Activated CD4-positive, alpha-beta T cell treated with anti-CD3 and anti-CD28 coated beads, Interleukin-2, amount 10 ng/mL, durations not matched to agents 7 days and 5 days (primary cell): ENCODE measurements at places on chromosomes 7 and 10. TPM values are rescaled to one million over a fixed set of nuclear protein-coding genes. Genes with fewer than 3 reads are reported as not detected.

The ANKRD2 gene
- not detected for total RNA-seq

The OR2A1 gene
- total RNA-seq = 0.17 TPM

The ACSL5 gene
- total RNA-seq = 57.8 TPM

The PTF1A gene
- not detected for total RNA-seq

The HDAC9 gene
- total RNA-seq = 0.22 TPM

The PPP3CB gene
- 48.5 TPM for total RNA-seq

The PGAM2 gene
- not detected for total RNA-seq

The SPDYE1 gene
- total RNA-seq = not detected

DNA sequence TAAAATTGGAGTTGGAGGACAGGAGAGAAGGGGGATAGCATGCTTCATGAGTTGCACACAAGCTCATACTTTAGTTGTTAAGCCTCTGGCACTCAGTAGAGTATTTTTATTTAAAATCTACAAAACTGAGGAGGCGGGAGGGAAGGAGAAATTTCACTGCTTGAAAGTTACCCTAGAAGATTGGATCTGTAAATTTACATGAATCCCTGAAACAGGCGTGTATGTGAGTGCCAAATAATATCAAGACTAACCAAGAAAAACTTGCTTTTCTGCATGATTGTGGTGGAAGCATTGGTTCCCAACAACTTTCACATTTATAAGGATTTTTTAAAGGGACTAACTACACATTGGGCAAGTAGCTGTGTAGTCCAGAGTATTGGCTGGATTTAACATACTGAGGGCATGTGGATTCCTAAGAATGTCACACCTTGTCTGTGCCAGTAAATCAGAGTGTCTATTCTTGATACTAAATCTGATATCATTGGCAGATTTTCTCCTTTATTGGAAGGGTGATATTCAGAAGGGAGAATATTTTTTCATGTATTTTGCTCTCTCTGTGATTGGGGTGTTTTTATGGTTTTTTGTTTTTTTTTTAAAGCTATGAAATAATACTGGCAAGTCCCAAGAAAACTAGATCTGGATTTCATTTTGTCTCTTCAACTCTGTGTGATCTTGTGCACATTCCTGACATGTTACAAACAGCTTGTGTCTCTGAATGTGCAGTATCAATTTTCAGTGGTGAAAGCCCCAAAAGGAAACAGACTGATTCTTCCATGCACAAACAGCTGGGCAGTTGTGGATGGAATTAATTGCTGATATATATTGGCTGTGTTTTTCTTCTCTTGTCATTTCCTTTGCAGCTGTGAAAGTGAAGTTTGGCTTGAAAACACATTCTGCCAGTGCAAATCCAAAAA lies 67.2 kb downstream of the ADD3 start:
- no peak for DNase-seq

- no peak for DNase-seq
Observed at GRCh38 chr10:30357075-30357801, 8.2 kb upstream of the MTPAP start.

DNA sequence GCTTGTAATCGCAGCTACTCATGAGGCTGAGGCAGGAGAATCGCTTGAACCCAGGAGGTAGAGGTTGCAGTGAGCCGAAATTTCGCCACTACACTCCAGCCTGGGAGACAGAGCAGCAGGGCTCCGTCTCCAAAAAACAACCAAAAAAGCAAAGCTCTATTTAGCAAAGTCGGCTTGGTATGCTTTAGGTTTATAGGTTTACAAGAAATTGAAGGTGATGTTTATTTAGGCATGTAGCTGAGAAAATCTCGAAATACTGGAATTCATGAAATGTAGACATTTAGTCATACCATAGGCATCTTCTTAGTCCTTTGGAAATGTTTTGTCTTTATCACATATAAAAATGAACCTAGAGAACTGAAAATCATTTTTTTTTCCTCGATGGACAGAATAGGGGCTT lies 453.8 kb upstream of the ANKRD30A start:
- DNase-seq = no peak

GRCh38 chr10:5809527-5810154 lies 3.6 kb downstream of the GDI2 start:
- DNase-seq = no peak

DNA sequence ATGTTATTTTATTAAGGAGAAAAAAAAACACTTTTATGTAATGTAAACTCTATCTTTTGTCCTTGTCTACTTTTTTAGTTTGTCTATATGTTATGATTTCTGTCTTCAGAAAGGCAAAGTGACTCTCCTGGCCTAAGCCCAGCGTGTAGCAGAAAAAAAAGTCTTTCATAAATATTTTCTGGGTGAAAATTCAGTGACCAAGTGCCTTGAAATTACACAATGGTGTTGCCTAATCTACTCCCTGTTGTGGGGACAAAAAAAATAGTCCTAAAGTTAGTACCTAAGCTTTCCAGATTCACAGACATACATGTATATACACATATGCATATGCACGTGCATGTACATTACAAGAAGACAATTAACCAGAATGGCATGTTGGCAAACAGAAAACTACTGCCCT lies 1257.8 kb upstream of the SORCS1 start:
- DNase-seq = no peak

- no peak for DNase-seq
Observed at GRCh38 chr10:49151025-49151445, 17.2 kb upstream of the FAM170B start.

DNA sequence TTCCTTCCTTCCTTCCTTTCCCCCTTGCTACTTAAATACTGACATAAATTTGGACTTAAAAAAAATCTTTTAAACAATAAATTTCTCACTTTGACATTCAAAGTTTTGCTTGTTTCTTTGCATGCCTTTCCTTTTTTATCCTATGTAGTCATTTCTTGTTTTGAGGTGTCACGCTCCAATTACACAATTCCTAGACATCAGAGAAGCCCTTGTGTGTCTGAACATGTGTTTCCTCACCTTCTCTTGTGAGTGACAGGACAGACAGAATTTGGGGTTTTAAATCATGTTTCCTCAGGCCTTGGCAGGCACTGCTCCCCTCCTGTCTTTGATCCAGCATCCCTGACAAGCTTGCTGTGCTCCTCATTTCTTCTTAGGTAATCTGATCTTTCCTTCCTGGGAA lies 91.3 kb downstream of the CYTH3 start:
- no peak for DNase-seq

DNA sequence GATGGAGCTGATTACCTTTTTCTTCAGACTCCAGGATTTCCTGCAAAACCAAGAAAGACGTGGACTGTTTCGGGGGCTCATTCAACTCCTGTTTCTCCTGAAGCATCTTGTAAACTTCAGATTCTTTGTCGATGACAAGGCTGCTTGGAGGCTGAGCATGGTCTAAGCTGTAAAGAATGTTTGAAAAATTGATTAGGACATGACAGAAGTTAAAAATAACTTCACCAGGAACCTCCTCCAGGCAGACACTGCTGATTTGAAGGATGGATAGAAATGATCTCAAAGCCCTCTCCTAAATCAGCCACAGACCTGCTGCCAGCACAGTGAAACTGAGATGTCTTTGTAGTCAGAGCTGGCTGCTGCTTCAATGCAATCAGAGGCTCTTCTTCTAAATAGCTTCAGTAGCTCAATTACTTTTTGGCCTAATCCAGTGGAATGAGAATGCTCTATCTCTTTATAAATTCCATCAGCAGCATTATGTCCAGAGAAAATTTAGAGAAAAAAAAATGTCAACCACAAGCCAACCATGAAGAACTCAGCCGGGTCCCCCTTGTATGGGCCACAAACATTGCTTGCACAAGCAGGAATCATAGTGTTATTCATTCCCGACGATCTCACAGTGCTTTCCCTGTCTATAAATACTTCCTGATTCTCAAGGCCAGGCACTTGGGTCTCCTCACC lies 43.5 kb downstream of the PDLIM1 start:
- no peak for DNase-seq

DNA sequence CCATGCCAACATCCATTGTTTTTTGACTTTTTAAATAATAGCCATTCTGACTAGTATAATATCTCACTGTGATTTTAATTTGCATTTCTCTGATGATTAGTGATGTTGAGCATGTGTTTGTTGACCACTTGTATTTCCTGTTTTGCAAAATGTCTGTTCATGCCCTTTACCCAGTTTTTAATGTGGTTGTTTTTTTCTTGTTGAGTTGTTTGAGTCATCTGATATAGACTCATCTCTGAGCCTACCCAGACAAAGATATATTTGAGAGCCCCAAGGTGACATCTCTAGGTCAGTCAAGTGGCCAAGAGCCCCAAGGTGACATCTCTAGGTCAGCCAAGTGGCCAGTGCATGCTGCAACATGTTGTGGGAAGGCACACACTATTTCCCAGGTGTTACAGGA lies 224.7 kb downstream of the HECW1 start:
- DNase-seq = no peak

DNA sequence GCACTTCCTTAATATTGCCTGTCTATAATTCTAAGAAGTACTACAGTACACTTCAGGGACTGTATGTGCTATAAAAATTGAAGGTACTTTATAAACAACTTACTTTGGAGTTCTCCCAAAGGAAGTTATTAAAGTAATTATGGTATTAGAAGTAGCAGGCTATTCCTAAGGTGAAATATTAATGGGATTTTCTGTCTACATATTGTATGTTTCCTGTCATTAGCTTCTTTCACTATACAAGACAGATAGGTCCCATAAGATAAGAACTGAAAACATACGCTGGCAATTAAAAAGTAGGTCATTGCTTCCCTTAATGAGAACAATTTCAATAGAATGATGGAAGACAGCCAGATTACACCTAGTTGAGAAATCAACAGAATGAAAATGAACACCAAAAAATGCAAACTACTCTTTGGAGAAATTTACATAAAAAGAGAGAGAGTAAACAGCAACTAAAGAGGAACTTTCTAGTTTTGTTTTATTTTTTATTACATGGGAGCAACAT lies 147.0 kb downstream of the HBP1 start:
- no peak for DNase-seq

DNA sequence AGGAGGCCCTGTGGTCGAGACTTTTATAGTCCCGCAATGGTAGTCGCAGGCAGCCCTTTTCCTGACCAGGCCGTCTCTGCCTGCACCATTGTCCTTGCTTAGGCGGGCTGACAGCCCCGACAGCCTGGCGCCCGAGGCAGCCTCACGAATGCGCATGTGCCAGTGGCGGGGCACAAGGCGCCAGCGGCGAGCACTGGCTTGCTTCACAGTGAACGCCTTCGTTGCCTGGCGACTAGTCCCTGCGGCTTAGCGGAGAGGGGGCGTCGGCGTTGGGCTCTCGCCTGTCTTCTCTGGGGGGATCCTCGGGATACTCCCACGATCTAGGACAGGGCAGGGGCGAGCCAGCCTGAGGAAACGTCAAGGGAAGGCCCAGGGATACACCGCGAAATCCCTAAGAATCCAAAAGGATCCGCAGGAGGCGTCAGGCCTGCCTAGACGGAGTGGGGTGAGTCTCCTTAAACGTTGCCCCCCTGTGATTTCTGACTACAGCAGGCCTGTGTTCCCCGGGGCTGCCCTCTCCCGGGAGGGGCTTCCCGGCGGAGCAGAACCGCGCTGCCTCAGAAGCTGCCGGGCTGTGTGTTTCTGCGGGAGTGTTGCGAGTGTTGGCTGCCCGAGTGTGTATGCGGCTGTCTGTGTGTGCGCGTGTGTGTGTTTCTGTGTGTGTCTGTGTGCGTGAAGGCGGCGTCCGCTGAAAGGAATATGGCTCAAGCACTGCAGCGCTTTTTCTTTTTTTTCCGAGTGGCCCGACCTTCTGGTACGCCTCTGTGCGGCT lies 20.5 kb upstream of the ZNF273 start:
- no peak for DNase-seq

DNA sequence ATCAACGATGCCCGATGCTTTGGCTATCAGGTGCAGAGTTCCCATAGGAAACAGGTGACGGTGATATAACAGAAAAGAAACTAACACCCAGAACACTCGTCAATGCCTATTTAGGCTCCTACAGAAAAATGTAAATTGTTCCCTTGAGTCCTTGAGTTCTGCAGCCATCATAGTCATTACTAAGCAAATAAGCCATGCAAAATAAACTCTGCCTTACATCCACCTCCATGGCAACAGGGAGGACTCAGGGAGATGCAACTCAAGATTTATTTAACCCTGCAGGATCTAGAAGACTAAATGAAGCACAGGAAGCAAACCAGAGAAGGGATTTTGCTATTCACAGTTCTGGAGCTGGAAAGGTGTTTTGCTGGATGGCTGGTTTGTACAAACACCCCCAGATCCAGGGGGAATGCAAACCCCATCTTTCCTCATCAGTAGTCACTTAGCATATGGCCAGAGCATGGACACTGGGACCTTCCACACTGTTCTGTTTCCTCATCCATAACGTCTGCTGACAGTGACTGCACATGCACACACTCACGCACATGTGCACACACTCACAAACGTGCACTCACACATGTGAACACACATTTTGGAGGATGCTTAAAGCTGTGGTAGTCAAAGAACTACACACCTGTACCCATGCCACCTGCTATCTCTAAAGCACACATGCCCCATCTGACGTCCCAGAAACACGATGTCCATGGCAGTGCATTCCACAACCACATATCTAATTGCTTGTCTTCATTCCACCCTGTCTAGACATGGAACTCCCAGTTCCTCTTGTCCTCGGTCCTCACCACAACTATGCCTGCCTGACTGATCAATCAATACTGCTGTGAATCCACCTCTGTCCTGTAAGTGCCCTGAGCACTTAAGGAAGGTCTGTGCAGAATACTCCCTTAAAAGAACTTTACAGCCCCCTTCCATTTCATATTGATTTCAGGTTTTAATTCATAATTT lies 178.2 kb downstream of the COBL start:
- no peak for DNase-seq

DNA sequence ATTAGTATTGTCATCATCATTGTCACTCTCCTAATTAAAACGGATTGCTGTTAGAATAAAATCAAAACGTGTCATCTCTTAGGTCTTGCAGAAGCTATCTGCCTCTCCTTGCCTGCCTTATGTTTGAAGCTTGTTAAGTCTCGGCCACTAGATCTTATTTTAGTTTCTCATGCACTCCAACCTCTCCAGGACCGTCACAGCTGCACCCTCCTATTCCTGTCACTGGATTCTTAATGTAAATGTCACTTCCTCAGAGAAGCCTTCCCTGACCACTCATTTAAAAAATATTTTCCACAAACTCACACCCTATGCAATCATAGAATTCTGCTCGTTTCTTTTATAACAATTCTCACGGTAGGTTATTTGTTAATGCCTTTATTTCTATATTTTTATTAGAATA lies 103.9 kb upstream of the DKK1 start:
- no peak for DNase-seq

- no peak for DNase-seq
Observed at GRCh38 chr10:70274643-70275042, 9.2 kb downstream of the NPFFR1 start.
